ENCODE measurements at places on chromosomes 2 and 18.
A peak's percentile ranks its signal among the peaks of the same experiment; 100 is the strongest.

- DNase-seq, result no peak
These were observed 29.8 kb downstream of the CYTIP start for GRCh38 chr2:157414050-157414449.

DNA sequence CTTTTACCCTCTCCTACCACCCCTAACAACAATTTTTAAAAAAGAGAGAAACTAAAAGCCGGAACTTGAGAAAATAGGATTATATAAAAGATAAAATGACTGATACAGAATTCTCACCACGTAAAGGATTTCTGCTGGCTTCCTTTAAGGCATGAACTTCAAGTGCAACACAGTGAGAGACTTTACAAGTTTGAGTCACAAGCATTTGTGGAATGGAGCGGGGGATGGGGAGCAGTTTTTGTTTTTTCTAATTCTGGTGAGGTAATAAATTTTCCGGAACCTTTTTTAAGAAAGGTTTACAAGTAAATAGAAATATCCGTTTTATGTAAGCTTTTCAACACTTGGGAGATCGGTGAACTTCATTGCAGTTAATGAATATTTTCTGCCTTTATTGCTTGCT, 1.8 kb upstream of the CDH2 start:
- no peak for DNase-seq

- no peak for DNase-seq
These were observed 110.1 kb downstream of the BAZ2B start for GRCh38 chr2:159506202-159506601.

- peak; percentile 87 for DNase-seq
These were observed 114.8 kb downstream of the PLB1 start for GRCh38 chr2:28610583-28611201.

- DNase-seq, result peak; percentile 90
These were observed 532.8 kb downstream of the FBXO15 start for GRCh38 chr18:73614812-73615211.

DNA sequence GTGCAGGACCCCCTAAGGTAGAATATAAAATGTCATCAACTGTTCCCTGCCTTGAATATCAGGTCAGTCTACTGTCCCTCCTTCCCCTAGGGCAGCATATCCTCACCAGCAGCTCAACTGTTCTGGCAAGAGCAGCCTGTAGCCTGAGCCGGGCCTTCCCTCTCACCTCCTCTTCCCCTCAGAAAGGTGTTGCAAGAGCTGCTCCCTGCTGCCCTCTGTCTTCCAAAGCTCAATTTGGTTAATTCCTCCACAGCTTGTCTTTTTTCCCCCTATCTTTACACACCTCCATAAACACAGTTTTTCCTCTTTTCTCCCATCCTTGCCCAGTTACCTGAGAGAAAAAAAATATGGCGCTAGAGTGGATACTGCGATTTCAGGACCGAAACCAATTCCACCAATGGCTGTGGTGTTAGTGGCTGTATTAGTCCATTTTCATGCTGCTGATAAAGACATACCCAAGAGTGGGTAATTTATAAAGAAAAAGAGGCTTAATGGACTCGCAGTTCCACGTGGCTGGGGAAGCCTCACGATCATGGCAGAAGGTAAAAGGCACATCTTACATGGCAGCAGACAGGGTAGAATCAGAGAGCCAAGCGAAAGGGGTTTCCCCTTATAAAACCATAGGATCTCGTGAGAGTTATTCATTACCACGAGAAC, 184.7 kb downstream of the MREG start:
- no peak for DNase-seq

DNA sequence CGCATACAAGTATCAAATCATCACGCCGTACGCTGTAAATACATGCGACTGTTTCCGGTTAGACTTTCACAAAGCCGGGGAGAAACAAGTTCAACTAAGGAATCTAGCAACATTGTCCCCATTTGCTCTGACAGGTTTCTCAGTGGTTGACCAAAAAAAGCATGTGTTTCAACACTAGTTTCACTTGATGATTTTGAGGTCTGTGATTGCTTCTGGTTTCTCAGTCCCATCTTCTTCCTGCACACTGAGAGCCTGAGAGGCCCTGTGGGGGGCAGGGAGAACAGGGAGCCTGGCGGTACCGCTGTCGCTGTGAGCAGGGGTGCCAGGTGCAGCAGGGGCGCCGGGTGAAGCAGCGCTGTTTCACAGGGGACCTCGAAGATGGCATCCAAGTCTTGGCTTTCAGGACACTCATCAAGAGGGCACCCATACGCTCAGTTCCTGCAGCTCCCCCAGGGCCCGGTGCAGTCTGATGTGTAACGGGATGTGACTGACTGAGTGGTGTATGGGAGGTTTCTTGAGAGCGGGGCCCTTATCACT, 270.9 kb downstream of the TWIST2 start:
- DNase-seq, result no peak

- DNase-seq, result no peak
These were observed 351.2 kb upstream of the DLGAP1 start for GRCh38 chr18:4806331-4806730.

DNA sequence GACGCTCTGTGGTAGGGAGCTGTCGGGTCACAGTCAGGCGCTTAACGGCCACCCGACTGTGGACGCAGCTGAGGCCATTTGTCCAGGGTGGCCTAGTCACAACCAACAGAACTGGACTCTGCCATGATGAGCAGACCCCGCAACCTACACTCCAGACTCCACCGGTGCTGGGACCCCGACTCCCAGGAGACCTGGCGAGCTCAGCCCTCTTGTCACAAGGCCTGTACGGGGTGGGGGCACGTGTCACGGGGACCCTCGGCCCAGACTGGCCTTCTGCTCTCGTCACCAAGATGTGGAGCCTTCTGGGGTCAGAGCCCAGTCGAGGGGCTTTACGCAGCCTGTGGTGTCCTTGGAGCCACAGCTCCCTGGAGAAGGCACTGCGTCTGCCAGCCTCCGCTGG, 22.5 kb downstream of the NFATC1 start:
- DNase-seq, result no peak

Measured in skeletal muscle cell (primary cell).